ENCODE measurements at places on chromosomes 16 and 17.

DNA sequence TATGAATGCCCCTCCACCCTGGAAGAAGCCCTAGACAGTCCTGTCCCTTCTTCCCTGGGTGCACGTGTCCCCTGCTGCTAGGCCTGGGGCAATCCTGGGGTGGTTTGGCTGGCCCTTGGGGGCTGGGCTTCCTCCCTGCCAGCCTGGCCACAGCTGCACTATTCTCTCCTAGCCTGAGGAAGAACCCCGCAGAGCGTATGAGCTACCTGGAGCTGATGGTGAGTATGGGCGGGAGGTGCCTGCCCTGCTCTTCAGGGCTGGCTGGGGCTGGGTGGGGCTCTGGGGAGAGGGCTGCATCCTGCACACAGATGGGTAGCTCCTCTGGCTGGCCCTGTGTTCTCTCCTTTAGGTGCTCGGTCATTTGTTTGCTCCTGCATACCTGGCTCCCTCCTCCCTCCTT, 28.8 kb downstream of the MAP2K3 start:
- DNase-seq: no peak

DNA sequence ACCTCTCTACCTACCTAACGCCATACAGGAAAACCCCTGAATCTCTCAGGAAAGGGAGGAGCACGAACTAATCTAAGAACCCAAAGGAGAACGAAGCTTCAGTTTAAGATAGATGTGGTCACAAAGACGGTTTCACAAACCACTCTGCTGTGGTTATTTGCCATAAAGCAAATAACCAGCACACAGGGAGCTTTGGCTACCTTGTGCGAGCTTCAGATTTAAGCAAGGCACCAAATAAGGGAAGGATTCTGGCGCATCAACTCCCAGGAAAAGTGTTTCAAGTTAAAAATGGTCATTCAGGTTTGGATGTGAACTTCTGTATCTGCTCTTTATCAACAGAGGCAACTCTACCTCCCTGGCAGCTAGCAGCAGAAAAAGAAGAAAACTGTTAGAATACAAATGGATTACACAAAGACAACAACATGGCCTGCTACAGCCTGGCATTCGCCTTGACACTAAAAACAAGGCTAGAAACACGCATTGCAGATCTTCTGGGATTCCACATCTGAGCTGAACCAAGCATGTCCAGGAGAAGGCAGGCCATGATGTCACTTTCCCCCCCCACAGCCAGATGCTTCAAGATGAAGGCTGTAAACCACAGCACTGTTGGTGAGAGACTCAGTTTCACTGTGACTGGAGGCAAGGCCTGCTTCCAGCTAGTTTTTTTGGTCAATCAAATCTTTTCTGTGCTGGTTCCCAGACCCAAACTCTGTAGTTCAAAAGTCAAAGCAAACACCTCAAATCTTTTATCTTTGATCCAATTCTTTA, 43.6 kb downstream of the SMG6 start:
- no peak for DNase-seq

- no peak for DNase-seq
Observed at GRCh38 chr16:78438219-78438618, 338.8 kb downstream of the WWOX start.

DNA sequence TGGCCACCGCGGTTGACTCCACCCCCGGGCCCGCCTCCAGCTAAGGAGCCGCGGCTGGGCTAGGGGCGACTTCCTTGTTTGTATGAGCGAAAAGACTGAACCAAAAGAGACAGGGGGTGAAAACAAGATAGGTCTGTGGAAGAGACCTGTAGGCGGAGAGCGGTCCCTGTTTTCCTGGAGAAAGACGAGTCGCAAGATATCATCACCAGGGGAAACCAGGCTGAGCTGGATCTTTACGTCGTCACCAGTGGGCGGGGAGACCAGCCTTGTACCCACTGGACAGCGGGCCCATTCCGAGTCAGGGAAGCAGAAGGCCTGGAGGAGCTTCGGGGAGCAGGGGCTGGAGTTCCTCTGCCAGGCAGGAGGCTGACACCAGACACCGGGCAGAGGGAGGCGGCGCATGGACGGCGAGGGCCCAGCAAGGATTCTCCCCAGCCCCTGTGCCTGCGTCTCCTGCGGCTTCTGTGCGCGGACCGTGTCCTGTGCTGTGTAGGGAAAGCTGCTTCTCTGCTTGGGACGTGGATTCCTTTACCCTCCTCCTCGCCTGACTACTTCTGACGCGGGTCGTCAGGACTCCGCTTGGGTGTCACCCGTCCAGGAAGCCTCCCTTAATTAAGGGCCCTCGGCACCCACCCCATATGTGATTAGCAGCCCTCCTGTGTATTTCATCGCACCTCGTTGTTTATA, 10.3 kb upstream of the ARL4D start:
- peak; percentile 82 for DNase-seq

- DNase-seq: no peak
Observed at GRCh38 chr17:27649929-27650328, 18.9 kb downstream of the LGALS9 start.

GRCh38 chr16:4381935-4382794, 10.5 kb downstream of the VASN start:
- DNase-seq: no peak

- DNase-seq: no peak
Observed at GRCh38 chr17:49110509-49110908, 22.1 kb upstream of the B4GALNT2 start.

- no peak for DNase-seq
Observed at GRCh38 chr17:73639932-73640331, 4.3 kb downstream of the SDK2 start.

GRCh38 chr16:53433509-53433908, 762 bp upstream of the RBL2 start:
- no peak for DNase-seq

- no peak for DNase-seq
Observed at GRCh38 chr17:31919802-31920525, 16.8 kb upstream of the SUZ12 start.

DNA sequence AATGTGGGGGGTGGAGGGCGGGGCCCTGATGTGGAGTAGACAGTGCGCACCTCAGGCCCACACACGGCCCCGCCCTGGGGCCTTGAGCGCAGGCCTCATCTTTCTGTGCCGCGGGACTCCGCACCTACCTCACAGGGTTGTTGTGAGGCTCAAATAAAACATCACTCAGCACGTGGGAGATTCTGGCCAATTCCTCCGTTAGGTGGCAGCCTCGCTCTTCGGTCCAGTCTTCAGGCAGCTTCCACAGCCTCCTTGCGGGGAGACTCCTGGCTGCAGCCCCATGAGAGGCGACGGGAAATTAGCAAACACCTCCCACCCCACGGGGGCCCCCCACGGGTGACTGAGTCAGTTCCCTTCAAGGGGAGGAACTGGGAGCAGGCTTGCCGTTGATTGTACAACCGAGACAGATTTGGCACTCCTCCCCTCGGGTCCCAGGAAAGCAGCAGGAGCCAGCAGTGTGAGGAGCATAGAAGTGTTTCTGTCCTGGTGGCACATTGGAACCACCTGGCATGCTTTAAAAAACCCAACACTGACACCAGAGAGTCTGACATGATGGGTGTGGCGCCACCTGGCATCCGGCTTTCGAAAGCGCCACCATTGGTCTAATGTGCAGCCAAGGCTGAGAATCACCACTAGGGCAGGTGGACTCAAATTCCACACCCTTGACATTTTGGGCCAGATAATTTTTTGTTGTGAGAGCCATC, 7.6 kb downstream of the MRM1 start:
- DNase-seq: no peak

- DNase-seq: no peak
Observed at GRCh38 chr17:7322520-7323194, 6.5 kb downstream of the NEURL4 start.

Data from HEK293T (cell line).